ENCODE measurements at places on chromosomes 5 and 9. TPM values are rescaled to one million over a fixed set of nuclear protein-coding genes. Genes with fewer than 3 reads are reported as not detected.

Gene LHX6
- total RNA-seq: 4.9 TPM

Gene PJA2
- 103 TPM for total RNA-seq

GRCh38 chr9:108997112-108997511 is 16.2 kb downstream of the CTNNAL1 start:
- H3K27ac ChIP-seq: no peak overlapping the region
- H3K27me3 ChIP-seq: no peaks in the 10 kb centered on the region
- no peak for DNase-seq
- H3K4me1 ChIP-seq: peaks cover 4% of the 10 kb centered on the region
- H3K4me3 ChIP-seq: no peak overlapping the region

GRCh38 chr5:80219391-80219790 is 36.5 kb downstream of the SERINC5 start:
- H3K27me3 ChIP-seq: no peaks in the 10 kb centered on the region
- H3K27ac ChIP-seq: no peak overlapping the region
- H3K4me1 ChIP-seq: no peaks in the 10 kb centered on the region
- no peaks in the 10 kb centered on the region for H3K36me3 ChIP-seq
- no peak overlapping the region for H3K4me3 ChIP-seq
- DNase-seq: no peak

DNA sequence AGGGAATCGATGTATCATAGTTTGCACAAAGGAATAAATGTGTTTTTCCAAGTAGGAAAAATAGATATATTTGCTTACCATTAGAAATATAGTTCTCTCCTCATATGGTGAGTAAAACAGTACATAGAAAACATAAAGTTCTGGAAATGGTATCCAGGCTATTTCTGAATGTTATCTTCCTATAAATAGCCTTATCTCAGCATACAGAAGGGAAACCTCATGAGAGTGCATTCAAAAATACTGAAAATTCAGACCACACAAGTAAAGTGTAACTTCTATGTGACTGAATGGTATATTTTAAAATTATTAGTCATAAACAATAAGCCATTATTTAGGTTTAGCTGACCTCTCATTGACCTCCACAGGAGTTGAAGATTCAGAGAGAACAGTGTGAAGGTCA is 43.5 kb downstream of the MOCS2 start:
- H3K27ac ChIP-seq: no peak overlapping the region
- DNase-seq: no peak
- H3K27me3 ChIP-seq: no peaks in the 10 kb centered on the region
- no peaks in the 10 kb centered on the region for H3K4me1 ChIP-seq

GRCh38 chr9:92608909-92609445 is 61.0 kb downstream of the IPPK start:
- H3K4me3 ChIP-seq: no peak overlapping the region
- H3K27me3 ChIP-seq: no peaks in the 10 kb centered on the region
- DNase-seq: peak; percentile 86
- H3K36me3 ChIP-seq: peaks cover 9% of the 10 kb centered on the region
- H3K4me1 ChIP-seq: peaks cover 11% of the 10 kb centered on the region

Data from kidney (tissue), 22 donors.